ENCODE measurements at places on chromosomes 1 and 21.

GRCh38 chr1:170254371-170254770 is 108.6 kb downstream of the NTMT2 start:
- no peak for DNase-seq

- no peak for DNase-seq
These were observed 146.4 kb downstream of the FGGY start for GRCh38 chr1:59443310-59443709.

DNA sequence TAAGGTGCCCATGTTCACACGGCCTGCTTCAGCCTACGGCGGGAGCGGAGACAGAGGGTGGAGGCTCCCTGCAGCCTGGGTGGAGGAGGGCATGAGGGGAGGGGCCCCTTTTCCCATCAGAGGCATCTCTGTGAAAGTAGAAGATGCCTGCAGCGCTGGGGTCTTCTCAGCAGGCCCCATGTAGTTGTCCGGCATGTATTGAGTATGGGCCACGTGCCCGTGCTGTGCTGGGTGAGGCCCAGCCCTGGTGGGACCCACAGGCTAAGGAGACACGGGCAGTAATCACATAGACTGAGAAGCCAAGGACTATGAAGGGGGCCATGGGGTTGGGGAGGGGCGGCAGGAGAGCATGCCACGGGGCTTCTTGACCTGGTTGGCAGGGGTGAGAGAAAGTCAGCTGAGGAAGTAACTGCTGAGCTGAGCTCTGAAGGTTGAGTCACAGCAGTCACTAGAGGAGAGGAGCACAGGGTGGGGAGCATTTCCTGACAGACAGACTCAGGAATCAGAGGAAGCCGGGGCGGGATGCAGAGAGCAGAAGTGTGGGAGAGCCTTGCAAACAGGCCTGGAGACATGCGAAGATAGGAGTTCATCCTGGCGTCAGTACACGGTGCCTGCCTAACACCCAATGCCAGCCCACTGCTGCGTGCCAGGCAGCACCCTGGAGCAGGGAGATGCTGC is 21.6 kb downstream of the PSEN2 start:
- no peak for DNase-seq

- no peak for DNase-seq
These were observed 288.5 kb upstream of the POU3F1 start for GRCh38 chr1:38334930-38335592.

GRCh38 chr1:202194328-202194648 is 689 bp downstream of the LGR6 start:
- DNase-seq = no peak

GRCh38 chr1:53585129-53585528 is 125.9 kb downstream of the DMRTB1 start:
- peak; percentile 41 for DNase-seq

DNA sequence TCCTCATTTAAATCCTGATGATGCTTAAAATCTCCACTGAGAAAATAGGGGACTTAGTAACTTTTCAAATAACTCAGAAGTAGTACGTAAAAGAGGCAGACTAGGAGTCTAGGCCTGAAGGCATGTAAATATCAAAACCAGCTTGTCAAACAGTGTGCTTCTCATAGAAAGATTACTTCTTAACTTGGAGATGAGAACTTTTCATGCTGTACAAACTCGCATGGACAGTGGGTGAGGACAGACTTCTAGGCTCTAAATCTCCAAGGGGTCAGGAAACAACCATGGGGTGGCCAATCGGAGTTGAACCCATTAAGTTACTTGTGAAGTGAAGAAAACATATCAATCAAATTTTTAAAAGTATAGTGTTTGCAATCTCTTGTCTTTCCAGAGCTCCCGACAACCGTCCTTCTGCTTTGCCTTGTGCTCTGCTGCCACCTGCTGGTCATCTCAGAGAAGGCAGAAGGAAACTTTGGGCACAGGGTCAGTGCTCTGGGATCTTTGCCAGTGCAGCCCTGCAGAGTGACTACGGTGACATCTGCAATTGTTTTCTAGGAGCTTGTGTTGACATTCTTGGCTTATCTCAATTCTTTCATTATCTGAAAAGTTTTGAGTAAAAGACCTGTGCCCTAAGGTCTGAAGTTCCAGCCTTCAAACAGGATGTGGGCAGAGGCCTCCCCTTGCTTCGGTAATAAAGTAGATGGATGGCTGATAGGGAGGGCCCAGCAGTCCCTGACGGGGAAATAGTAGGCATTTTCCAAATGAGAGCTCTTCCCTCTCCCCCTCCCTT is 105.1 kb upstream of the PDE4B start:
- DNase-seq = peak; percentile 55

GRCh38 chr1:175116903-175117302 is 49.3 kb downstream of the TNN start:
- no peak for DNase-seq

GRCh38 chr1:25534410-25534788 is 9.0 kb upstream of the LDLRAP1 start:
- no peak for DNase-seq

DNA sequence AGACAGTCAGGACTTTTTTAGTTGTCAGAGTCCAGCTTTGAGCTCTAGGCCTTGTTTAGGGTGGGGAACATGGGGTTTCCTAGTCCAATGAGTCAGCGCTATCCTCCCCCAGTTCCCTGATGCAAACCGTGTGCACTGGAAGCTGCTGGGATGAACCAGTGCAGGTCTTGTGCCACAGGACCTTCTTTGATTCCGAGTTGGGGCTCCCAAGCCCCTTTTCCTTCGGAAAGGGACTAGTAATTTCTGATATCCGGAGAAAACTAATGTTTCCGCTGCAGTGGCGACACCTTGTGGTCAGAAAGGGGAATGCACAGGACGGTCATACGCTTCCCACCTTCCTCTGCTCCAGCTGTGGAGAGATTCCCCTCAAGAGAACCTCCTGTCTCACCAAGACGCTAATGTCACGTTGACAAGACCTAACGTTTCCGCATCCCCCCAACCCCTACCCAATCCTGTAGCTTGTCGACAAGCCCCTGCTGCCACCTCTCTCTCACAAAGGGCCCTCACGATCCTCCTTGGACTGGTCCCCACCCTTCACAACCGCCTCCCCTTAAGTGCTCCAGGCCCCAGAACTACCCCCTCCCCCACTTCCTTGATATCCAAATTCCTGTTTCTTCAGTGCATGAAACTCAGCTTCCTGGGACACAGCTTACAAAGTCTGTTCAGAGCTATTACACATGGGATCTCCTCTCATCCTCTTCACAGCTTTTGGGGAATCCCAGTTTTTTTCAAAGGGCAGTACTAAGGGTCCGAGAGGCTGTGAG is 30.9 kb downstream of the GPA33 start:
- DNase-seq = peak; percentile 43

- no peak for DNase-seq
These were observed 568.8 kb downstream of the AJAP1 start for GRCh38 chr1:5223206-5223605.

DNA sequence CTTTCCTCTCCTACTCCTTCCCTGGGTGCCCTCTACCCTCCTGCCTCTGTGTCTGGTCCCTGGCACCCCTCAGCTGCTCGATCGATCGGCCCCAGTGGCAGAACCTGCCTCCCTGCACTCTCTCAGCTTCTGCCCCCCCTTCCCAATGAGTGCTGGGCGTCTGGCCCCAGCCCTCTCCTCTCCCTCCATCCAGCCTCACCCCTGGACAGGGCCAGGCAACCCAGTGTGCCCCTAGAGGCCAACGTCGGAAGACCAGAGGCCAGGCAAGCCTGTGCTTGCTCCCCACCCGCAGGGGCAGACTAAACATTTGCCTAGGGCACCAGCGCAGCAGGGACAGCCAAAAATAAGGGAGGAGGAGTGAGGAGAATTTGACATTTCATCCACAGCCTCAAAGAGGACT is 43.5 kb downstream of the LGR6 start:
- DNase-seq = no peak

DNA sequence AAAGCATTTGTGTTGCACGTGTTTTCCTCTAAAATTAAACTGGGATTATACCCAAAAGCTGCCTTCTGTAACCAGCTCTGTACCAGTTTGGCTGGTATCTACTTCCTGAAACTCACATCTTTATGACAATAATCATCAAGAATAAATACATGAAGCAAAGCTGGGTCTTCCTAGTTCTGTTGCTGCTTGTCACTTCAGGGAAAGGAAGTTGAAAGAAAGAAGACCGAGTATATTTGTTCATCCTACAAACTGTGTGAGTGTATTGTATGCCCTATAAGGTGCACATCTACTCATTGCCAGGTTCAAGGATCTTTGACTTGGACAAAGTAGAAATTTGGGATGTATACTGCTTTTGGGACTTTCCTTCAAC is 29.1 kb upstream of the IFNGR2 start:
- DNase-seq = no peak

DNA sequence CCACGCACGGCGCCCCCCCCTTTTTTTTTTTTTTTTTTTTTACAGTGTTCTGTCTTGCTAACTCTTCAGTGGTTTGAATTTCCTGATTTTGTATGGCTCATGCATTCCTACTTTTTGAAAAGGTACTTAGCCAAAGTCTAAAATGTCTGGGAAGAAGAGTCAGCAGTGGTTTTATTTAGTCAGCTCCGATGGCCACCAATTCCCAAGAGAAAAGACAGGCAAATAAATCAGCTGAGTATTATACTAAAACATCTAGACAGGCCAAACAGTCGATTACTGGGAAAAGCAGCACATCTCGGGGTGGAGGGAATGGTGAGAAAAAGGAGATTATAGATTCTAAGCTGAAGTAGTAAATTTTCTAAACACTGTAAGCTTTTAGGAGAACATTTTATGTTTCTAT is 192.5 kb upstream of the ZRANB2 start:
- DNase-seq = no peak

- DNase-seq = no peak
These were observed 7.8 kb downstream of the PLA2G2A start for GRCh38 chr1:19971664-19972063.

DNA sequence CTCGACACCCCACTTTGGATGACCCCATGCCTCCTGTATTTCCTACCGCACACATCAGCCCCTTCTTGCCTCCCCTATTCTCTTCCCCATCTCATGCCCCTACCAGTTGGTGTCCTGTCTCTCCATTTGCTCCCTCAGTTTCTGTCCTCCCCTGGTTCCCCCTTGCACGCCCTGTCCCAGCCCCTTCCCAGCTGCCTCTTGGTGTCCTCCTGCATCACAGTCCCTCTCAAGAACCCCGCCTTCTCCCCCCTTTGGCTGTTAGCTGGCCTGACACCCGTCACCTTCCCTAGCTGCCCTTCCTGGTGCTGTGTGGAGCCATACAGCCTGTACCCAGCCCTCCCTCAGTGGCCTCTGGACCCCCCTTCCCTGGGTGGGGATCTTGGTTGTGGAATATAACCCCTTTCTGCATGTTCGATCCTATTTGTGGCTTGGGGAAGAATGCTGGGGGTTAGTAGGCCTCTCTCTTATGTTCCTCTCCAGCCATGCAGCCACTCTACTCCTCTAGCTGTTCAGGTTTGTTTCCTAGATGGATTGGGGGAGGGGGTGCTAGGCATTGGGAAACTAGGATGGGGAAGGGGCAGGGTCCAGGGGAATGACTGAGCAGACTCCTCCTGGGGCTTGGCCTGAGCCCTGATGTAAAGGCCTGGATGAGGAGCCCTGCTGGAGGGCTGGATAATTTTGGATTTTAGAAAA is 41.4 kb upstream of the NFASC start:
- DNase-seq = no peak

DNA sequence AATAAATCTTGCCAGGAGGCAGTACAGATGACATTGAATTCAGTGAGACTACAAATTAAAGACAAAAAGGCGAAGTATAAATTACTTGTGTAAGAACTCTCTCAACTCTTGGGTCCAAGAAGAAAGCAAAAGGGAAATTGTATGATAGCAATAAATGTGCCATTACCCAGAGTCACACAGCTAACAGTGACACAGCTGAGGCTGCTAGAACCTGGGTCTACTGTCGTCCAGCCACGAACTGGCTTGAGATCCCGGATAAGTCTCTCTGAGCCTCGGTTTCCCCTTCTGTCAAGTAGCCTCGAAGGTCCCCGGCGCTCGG is 362 bp upstream of the ROR1 start:
- DNase-seq = no peak

DNA sequence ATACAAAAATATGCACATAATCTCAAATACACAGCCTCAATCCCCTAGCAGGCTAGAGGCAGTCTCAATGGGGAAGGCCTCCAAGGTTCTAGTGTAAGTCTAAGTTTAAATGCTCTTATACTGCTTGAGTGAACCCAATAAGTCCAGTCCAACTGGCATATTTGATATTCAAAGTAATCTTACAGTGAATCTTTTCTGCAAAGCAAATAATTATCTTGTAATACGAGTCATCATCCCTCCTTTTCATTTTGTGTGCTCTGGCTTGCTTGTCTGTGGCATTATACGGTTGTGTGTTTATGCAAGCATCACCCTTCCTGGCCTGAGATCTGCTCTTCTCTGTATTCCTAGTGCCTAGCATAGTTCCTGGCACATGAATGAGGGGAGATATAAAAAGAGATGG is 166.9 kb upstream of the HMGB4 start:
- DNase-seq = no peak

DNA sequence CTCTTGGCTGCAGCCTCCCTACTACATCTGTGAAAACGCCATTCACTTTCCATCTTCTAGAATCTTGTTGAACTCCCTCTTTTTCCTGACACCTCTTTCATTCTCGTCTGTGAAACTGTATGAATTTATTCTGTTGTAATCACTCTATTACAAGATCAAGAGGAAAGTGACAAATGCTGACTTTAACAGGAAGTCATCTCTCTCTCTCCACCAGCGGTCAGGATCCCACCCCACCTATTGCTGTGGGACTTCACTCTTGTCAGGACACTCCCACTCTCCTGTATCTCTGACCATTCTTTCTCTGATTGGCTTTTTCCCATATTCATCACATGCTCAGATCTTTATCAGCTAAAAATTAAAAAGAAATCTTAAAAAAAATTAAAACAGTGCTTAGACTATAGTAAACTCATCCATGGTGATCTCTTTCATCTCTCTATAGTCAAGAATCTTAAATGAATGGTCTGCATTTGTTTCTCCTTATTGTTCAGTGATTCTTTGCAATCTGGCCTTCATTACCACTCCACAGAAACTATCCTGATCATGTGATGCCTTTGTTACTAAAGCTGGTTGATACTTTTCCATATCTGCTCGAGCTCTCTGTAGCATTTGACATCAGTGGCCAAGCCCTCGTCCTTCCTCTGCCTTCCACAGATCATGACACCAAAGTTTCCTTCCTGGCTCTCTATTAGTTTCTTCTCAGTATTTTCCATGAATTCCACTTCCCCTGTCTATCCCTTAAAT is 113.6 kb downstream of the UCHL5 start:
- DNase-seq = no peak

GRCh38 chr1:2969845-2970291 is 51.4 kb upstream of the ACTRT2 start:
- no peak for DNase-seq

GRCh38 chr1:240613356-240614142 is 1.6 kb upstream of the GREM2 start:
- DNase-seq = no peak

GRCh38 chr1:9289711-9290485 is 2.8 kb upstream of the SPSB1 start:
- DNase-seq = no peak

GRCh38 chr1:235947989-235948388 is 81.3 kb upstream of the LYST start:
- DNase-seq = no peak

GRCh38 chr21:29378832-29379231 is 80.1 kb downstream of the BACH1 start:
- DNase-seq = no peak
